IPS DF 6.9 (cell line): ENCODE measurements at places on chromosomes 1 and 21.

DNA sequence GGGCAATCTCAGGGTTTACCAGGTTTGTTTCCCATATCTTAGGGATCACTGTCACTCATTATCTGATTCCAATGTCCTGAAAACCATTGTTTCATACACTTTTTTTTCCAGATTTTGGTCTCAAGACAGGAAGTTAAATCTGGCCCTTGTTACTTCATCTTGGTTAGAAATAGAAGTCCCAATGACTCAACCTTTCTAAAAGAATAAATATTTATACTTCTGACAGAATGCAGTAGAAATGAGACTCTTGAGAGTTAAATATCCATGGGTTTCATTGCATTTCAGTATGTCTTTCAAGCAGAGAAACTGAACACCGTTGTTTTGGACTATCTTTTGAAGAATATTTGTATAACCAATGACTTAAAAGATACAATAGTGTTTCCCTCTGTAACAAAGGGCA lies 19.8 kb upstream of the VCAM1 start:
- no peaks in the 10 kb centered on the region for H3K36me3 ChIP-seq
- H3K27me3 ChIP-seq: no peaks in the 10 kb centered on the region
- H3K4me3 ChIP-seq: no peak overlapping the region
- H3K27ac ChIP-seq: no peak overlapping the region
- no peaks in the 10 kb centered on the region for H3K4me1 ChIP-seq

- DNase-seq: no peak
- H3K27ac ChIP-seq: no peak overlapping the region
- H3K27me3 ChIP-seq: no peaks in the 10 kb centered on the region
- no peaks in the 10 kb centered on the region for H3K36me3 ChIP-seq
- no peaks in the 10 kb centered on the region for H3K4me1 ChIP-seq
- no peak overlapping the region for H3K4me3 ChIP-seq
Measured at GRCh38 chr1:91325456-91325855, 79.2 kb downstream of the HFM1 start.

DNA sequence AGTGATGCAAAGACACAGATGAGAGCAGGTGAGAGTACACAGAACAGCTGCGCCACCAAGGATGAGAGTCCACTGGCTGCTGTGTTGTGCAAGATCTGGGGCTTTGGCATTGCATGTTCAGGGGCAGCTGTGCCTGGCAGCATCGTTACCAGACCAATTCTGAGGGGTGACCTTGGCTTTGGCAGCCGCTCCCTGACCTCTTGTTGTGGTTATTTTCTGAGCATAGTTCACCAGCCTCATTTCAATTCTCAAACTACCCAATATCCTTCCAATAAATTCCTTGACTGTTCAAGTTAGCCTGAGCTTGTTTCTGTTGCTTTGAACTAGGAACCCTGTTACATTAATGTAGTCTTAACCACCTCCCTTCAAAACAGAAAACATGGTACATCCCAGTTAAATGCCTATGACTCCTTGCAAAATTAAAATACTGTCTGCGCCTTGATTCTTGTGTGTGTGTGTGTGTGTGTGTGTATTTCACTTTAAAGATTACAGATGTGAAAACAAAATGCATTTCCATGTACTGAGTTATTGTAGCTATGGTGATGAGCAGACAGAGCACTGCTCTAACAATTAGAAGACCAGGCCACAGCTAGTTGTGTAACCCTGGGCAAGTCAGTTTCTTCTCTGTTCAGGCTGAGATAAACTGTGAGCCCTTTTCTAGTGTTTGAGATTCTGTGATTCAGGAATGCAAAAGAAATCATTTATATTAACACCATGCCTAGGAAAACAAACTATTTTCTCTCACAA lies 106.3 kb upstream of the GUCA2B start:
- H3K4me3 ChIP-seq: no peak overlapping the region
- no peaks in the 10 kb centered on the region for H3K4me1 ChIP-seq
- peaks cover 1% of the 10 kb centered on the region; the same call in 1 of the 2 replicates for H3K27me3 ChIP-seq
- no peak overlapping the region for H3K27ac ChIP-seq
- no peaks in the 10 kb centered on the region for H3K36me3 ChIP-seq
- no peak for DNase-seq

- H3K4me1 ChIP-seq: peaks cover 4% of the 10 kb centered on the region
- H3K4me3 ChIP-seq: no peak overlapping the region
- H3K27me3 ChIP-seq: no peaks in the 10 kb centered on the region
- no peak for DNase-seq
Measured at GRCh38 chr1:160987359-160988050, 32.9 kb upstream of the ITLN2 start.

DNA sequence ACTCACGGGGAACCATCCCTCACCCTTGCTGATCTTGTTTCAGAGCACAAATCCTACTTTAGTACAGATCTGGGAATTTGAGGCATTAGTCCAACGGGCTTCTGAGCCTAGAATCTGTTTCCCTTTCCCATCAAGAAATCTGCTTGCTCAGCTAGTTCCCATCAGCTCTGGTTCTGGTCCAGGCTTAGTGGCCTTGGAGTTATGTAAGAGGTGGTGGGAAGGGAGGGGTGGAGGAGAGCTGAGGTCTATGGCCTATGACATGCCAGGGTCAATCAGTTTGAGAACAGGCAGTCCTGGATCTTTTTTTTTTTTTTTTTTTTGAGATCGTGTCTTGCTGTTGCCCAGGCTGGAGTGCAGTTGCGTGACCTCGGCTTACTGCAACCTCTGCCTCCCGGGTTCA lies 4.1 kb downstream of the GSTM1 start:
- no peaks in the 10 kb centered on the region for H3K27me3 ChIP-seq
- DNase-seq: no peak
- no peaks in the 10 kb centered on the region for H3K36me3 ChIP-seq
- no peak overlapping the region for H3K27ac ChIP-seq
- no peak overlapping the region for H3K4me3 ChIP-seq

DNA sequence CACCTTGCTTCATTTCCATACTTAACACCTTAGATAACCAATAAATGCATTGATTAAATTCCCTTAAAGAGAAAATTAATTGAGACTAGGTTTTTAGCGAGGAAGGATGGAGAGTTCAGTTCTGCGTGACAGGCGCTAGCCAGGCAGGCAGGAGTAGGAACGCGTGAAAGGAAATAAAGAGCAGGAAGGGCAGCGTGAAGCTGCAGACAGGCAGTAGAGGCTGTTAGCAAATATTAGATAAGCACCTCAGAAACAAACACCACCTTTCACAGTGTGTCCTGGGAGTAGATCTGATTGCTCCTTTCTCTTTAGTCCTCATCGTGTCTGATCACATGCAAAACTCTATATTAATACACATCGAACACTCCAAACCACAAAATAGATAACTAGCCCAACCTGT lies 282.7 kb upstream of the ADGRL2 start:
- H3K36me3 ChIP-seq: no peaks in the 10 kb centered on the region
- H3K4me1 ChIP-seq: no peaks in the 10 kb centered on the region
- H3K27me3 ChIP-seq: no peaks in the 10 kb centered on the region
- no peak overlapping the region for H3K4me3 ChIP-seq
- no peak for DNase-seq

DNA sequence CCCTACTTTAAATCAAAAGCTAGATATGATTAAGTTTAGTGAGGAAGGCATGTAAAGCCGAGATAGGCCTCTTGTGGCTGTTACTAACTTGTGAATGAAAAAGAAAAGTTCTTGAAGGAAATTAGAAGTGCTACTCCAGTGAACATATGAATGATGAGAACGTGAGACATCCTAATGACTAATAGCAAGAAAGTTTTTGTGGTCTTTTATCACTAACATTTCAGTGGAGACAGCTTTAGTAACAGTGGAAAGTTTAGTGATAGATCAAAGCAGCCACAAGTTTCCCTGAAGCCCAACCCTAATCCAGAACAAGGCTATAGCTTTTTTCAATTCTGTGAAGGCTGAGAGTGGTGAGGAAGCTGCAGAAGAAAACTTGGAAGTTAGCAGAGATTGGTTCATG lies 73.6 kb upstream of the LRRC8B start:
- no peak overlapping the region for H3K4me3 ChIP-seq
- H3K4me1 ChIP-seq: no peaks in the 10 kb centered on the region
- H3K27me3 ChIP-seq: no peaks in the 10 kb centered on the region
- DNase-seq: no peak
- no peaks in the 10 kb centered on the region for H3K36me3 ChIP-seq

DNA sequence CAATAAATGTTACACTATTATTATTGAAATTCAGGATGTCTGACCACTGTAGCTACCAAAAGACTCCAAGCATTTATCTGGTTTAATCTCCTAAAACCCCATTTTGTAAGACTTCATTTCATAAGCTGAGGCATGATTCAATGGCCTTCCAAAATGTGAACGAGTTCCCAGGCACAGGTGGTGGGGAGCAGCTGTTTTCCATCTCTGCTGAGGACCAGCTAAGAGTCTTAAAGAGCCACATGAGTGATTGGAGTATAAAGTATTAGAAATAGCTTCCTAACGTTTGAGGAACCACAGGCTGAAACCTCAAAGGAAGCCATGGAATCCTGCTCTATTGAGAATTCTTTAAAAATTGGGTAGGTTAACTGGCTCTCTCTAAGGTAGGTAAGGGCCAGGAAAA lies 44.9 kb downstream of the SEC16B start:
- no peaks in the 10 kb centered on the region for H3K36me3 ChIP-seq
- H3K27me3 ChIP-seq: no peaks in the 10 kb centered on the region
- no peak overlapping the region for H3K4me3 ChIP-seq
- no peaks in the 10 kb centered on the region for H3K4me1 ChIP-seq
- no peak for DNase-seq

DNA sequence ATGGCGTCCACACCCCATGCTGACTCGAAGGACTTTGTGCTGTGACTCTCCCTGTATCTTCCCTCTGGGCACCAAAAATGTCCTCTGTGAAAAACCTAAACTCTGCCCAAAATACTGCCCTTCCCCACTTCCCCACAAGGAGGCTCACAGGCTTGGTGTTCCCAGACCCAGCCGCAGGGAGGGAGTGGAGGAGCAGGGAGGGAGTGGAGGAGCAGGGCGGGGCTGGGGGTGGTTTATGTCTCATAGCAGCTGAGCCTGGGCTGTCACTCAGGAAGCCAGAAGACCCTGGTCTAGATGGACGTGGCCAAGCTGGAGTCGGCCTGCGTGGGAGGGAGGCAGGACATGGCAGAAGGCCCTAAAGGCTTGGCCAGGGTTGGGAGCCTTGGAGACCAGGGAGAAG lies 461.7 kb downstream of the PTPRU start:
- no peak overlapping the region for H3K4me3 ChIP-seq
- H3K27ac ChIP-seq: no peak overlapping the region
- no peaks in the 10 kb centered on the region for H3K27me3 ChIP-seq
- DNase-seq: no peak
- H3K36me3 ChIP-seq: no peaks in the 10 kb centered on the region
- no peaks in the 10 kb centered on the region for H3K4me1 ChIP-seq

GRCh38 chr1:147822292-147822691 lies 61.9 kb upstream of the GJA5 start:
- no peak for DNase-seq
- no peak overlapping the region for H3K4me3 ChIP-seq
- H3K27ac ChIP-seq: no peak overlapping the region
- H3K36me3 ChIP-seq: no peaks in the 10 kb centered on the region
- H3K4me1 ChIP-seq: no peaks in the 10 kb centered on the region

DNA sequence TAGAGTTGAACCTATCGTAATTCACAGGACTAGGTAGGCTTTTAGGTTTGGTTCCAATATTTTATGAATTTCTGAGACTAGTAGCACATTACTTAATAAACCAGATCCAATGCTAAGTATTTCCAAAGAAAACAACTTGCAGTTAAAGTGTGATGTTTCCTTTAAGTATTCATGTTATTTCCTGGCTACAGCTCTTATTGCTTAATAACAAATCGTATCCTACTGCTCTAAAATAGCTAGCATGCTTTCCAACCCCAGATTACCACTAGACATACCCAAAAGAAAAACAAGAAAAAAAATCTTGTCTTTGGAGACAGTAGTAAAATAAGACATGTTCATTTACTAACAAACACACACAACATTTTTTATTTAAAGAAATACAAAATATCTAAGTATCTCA lies 898 bp downstream of the KRTAP27-1 start:
- H3K4me1 ChIP-seq: no peaks in the 10 kb centered on the region
- no peaks in the 10 kb centered on the region for H3K27me3 ChIP-seq
- no peaks in the 10 kb centered on the region for H3K36me3 ChIP-seq
- H3K4me3 ChIP-seq: no peak overlapping the region
- H3K27ac ChIP-seq: no peak overlapping the region

GRCh38 chr1:155206891-155207805 lies 549 bp downstream of the THBS3 start:
- H3K36me3 ChIP-seq: peaks cover 13% of the 10 kb centered on the region
- DNase-seq: no peak
- no peaks in the 10 kb centered on the region for H3K27me3 ChIP-seq
- peaks cover 5% of the 10 kb centered on the region; the same call in 1 of the 2 replicates for H3K4me1 ChIP-seq

DNA sequence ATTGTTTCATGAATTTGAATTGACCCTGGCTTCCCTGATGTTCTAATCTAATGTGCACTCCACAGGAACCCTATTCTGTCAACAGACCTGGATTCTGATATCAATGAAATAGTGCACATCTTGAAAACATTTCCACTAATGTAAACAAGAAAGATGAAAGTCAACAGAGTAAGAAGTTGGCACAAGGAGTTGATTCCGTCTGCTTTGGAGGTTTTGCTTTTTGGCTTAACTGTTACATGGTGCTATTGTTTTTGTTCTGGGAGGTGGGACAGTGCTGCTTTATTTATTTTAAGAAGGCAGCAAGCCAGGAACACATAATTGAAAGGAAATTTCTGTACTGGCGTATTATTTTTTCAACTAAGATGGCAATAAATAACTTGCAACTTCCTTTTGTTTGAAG lies 73.3 kb downstream of the LEPR start:
- no peaks in the 10 kb centered on the region for H3K36me3 ChIP-seq
- no peak overlapping the region for H3K4me3 ChIP-seq
- DNase-seq: no peak
- no peaks in the 10 kb centered on the region for H3K4me1 ChIP-seq

DNA sequence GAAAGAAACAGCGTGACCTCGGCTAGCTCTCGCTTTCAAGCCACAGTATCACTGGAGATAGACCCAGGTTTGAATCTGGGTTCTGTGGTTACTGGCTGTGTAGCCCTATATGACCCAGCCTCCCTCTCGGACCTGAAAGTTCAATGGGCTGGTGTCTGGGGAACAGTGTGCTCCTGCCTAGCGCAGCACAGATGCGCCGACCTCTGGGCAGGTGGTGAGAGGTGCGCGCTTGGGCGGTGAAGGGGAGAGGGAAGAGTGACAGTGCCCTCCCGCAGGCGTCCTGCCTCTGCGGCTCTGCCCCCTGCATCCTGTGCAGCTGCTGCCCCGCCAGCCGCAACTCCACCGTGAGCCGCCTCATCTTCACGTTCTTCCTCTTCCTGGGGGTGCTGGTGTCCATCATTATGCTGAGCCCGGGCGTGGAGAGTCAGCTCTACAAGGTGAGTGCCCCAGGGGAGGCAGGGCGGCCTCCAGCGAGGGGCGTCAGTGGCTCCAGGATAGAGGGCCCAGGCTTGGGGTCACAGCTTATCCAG lies 10.5 kb downstream of the SERINC2 start:
- H3K27ac ChIP-seq: no peak overlapping the region
- peaks cover 1% of the 10 kb centered on the region; the same call in 1 of the 2 replicates for H3K4me1 ChIP-seq
- H3K36me3 ChIP-seq: peaks cover 4% of the 10 kb centered on the region; the same call in 1 of the 2 replicates
- DNase-seq: no peak
